ENCODE measurements at places on chromosomes 5 and 9.

- DNase-seq = no peak
Measured at GRCh38 chr9:109314011-109314531, 6.8 kb downstream of the EPB41L4B start.

- DNase-seq = no peak
Measured at GRCh38 chr5:13478831-13479465, 465.5 kb downstream of the DNAH5 start.

DNA sequence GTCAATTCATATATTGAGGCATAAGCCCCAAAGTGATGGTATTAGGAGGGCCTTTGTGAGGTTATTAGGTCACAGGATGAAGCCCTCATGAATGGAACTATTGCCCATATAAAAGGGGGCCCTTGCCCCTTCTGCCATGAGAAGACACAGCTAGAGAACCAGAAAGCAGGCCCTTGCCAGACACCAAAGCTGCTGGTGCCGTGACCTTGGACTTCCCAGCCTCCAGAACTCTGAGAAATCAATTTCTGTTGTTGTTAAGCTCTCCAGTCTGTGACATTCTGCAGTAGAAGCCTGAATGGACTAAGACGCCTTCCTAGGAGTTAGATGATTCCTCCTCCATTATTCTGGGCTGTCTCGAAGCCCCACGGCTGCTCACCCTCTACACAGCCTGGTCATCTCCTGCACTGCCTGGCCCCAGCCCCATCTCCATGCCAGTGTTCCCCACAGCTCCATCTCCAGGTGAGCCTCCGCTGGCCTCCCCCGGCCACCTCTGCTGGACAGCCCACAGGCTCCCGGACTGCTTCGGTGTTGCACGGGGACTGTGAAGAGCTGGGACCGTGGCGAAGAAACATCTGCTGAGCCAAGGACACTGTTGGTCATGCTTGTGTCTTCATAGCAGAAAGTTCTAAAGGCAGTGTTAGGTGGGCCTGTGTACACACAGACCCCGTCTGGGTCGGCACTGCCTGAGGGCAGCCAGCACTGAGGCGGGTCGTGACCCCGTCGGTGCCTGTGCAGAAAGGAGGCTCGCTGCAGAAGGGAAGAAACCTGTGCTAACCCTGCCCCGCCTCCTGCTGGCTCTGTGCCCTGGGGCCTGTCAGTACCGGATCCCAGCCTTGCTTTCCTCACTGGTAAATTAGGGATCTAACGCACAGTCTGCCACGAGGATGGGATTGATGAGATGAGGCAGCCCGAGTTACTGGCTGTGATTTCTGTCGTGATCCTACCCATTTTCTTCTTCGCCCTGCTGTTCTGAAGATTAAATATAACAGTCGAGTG lies 55.1 kb upstream of the CNOT6 start:
- DNase-seq = no peak

GRCh38 chr5:125422342-125422741 lies 675.9 kb upstream of the ZNF608 start:
- DNase-seq = no peak

DNA sequence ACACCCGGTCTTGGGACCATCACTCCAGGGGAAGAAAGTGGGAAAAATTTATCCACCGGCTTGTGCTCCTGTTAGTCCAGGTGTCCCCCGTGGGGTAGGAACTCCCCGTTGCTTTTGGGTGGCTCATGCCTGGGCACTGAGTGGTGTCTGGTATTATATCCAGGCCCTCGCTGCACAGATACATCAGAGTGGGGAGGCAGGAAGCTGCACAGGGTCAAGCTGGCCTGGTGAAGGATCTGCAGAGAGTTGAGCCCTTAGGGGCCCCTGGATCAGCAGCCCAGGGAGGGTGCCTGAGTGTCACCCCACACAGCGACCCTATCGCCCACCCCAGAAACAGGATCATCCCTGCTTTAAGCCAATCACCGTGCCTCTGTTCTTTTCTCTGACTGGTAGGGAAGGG lies 24.4 kb upstream of the COL5A1 start:
- DNase-seq = no peak

DNA sequence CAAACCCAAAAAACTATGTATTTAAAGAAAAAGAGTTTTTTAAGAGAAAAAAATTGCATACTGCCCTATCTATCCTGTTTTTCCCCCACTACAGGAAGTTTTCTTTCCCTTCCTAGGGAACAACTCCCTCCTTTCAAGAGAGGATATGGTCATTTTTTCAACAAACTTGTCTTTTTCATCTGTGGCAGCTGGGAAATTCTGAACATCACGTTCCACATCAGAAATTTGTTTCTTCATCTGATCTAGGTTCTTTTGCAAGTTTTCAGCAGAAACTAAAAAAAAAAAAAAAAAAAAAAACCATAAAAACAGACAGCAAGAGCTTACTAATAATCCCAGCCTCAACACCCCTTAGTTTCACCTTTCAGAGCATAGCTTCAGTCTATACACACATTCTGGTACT lies 38.5 kb downstream of the PCDHGC5 start:
- no peak for DNase-seq

DNA sequence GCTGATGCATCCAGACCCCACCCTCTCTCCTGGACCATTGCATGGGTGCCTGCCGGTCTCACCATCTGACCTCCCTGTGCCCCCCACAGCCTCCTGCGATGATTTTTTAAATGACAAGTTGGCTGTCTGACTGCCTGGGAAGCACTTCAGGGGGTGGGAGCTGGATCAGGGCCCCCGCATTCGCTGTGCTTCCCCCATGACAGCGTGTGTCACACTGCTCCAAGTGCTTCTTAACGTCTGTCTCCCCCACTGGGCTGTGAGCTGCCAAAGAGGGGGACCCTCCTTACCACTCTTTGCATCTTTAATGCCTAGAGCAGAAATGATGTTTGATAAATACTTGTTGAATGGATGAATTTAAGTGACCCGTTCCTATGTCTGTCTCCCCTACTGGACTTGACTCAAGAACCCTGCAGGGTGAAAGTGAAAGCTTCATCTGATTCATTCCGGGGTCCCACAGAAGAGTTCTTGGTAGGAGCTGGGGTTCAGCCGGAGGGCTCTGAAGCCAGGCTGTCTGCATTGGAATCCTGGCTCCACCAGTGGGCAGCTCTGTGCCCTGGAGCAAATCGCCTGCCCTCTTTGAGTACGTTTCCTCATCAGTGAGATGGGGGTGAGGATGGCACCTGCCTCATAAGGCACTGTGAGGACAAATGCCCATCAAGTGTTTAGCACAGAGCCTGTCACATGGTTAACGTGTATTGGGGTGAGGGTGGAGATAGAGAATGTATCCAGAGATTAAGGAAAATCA lies 7.6 kb upstream of the EGR1 start:
- no peak for DNase-seq

GRCh38 chr9:85036496-85036895 lies 367.0 kb downstream of the NTRK2 start:
- DNase-seq = no peak

GRCh38 chr9:259405-260404 lies 45.0 kb downstream of the DOCK8 start:
- DNase-seq = no peak

GRCh38 chr5:103393101-103393754 lies 134.7 kb downstream of the MACIR start:
- no peak for DNase-seq

- DNase-seq = no peak
Measured at GRCh38 chr9:99807956-99808355, 13.7 kb upstream of the NR4A3 start.

DNA sequence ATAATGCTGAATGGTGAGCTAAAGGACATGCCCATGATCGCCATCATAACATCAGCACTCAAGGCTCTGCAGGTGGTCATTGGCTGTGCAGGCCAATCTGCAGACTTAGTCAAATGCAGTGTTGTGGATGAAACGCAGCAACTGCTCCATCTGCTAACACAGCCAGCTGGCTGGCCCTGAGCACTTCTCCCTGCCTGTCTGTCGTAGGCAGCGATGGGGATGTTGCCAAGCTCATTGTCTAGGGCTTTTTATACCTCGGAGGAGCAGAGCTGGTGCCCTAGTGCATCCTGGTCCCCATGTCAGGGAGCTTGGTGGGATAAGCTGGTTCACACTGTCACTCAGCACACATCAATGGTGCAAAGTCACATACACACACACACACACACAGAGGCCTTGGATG lies 189.4 kb downstream of the TENT4A start:
- DNase-seq = no peak

- no peak for DNase-seq
Measured at GRCh38 chr9:136782452-136782851, 8.7 kb upstream of the TMEM141 start.

GRCh38 chr5:72949481-72949880 lies 6.4 kb upstream of the FCHO2 start:
- no peak for DNase-seq
